NCI-H1092 treated with DMSO at 0.1 percent for 48 hours (cell line): ENCODE measurements at places on chromosomes 2 and 18.

- no peak for DNase-seq
Measured at GRCh38 chr2:232569541-232569940, 19.1 kb downstream of the EIF4E2 start.

DNA sequence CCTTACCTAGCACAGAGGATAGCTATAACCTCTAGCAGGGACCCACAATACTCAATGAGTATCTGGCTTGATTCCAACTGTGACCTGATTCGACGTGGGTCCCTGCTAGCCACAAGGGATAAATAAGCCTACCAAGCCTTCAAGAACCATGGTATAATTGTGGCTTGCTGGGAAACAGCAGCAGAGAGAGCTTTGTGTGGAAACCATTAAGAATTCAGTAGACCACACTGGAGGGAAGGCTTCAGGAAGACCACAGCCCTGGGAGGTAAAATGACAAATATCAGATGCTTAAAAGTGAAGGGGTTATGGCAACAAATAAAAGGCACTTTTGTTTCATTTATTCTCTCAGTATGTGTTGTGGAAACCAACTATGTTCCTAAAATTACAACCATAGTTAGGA, 82.6 kb upstream of the WIPF1 start:
- no peak for DNase-seq

DNA sequence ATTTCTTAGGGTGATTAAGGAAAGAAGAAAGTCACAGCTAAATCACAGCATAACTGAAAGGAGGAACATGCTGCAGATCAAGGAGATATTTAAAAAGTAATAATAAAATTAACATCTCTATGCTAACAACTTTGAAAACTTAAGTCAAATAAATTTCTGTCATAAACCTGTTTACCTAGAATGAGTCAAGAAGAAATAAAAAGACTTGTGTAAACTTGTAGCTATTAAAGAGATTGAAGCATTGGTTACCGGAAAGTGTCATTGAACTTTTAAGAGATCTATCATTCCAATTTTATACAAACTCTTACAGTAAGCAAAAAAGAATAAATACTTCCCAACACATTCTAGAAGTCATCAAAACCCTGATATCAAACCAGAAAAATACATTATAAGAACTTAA, 520.1 kb upstream of the SYT4 start:
- no peak for DNase-seq

GRCh38 chr2:20738772-20739171, 71.8 kb downstream of the GDF7 start:
- no peak for DNase-seq

- DNase-seq, result no peak
Measured at GRCh38 chr2:43139501-43139900, 86.9 kb downstream of the ZFP36L2 start.

- DNase-seq, result no peak
Measured at GRCh38 chr2:15363734-15364133, 197.4 kb downstream of the NBAS start.

DNA sequence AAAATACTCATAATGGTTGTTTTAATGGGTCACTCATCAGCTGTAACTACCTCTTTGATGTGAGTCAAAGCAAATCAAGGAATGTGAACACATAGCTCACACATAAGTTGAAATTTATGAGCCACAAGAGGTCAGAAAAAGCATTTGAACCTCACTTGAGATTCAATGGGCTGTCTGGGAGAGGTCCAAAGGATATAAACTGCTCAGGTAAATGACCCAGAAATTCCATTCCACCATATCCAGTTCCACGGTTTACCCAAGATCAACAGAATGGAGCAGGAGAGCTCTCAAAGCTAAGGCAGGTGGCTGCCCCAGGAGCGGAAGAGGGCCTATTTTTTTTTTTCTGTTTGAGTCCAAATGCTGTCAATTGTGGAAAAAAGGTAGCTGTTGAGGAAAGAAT, 464.1 kb downstream of the TNS1 start:
- no peak for DNase-seq

DNA sequence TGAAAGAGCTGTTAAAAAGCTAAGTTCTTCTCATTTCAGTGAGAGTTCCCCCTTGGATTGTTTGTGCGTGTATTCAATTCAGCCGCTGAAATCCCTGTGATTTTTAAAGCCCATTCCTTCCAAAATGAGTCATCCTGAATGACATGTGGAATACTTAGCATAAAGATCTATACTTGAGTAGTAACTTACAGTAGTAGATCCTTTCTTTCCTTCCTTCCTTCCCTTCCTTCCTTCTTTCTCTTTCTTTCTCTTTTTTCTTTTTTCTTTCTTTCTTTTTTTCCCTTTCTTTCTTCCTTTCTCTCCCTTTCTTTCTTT, 18.2 kb upstream of the SOX11 start:
- no peak for DNase-seq

DNA sequence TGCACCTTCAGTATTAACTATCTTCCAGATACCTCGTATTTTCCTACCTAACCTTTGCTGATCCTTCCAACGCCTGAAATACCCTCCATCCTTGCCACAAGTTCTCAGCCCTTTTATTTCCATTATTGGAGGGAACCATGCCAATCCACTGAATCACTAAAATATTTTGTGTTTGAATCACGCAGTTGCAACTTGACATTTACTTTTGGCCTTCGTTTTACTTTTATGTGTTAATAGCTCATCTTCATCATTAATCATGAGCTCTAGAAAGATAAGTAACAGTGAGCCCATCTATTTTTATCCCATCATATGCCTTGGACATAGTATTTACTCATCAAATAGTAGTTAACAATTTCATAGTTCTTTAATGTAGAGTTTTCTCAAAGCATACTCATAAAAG, 463.2 kb downstream of the THSD7B start:
- DNase-seq, result no peak

DNA sequence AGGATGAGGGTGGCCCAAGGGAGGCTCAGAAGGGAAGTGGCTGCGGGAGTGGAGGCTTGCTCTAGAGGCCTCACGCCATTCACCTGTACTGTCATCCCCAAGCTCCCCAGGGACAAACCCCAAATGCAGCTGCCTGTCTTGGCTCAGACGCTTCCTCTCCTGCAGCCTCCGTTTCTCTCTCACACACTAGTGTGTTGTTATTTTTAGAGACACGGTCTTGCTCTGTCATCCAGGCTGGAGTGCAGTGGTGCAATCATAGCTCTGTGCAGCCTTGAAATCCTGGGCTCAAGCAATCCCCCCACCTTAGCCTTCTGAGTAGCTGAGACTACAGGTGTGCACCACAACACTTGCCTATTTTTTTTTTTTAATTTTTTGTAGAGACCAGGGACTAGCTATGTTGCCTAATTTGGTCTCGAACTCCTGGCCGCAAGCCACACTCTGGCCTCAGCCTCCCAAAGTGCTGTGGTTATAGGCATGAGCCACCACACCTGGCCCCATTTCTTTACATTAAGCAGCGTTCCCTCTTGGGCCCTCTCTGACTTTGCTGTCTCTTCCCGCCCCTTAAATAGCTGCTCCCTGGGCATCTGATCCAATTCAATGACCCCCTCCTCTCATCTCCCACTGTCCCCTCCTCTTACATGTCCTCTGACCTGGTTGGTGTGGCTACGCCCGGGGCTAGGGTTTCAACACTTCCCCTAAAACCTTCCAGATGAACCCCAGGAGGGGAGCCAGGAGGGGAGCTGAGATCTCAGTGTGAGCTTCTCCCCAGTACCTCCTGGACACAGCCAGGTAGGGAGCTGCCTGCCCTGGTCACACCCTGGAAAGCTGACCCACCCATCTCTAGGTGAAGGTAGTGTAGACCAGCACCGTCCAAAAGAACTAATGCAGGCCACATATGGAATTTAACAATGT, 24.0 kb upstream of the LOXHD1 start:
- DNase-seq, result no peak

DNA sequence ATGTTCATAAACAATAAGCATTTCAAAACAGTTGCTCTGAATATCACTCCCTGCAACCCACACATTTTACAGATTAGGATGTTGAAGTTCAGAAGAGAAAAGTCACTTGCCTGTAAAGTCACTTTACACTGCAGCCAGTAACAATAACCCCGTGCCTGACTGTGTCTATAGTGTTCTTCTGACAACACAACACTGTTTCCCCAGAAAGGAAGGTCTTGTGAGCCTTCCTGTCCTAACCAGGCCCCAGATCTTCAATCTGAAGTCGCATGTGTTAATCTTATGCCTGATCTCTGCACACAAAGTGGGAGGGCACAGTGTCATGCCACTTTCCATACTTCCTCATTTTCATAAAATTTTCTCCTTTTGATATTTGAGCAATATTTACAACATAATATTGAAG, 120.2 kb downstream of the FEZ2 start:
- no peak for DNase-seq

- no peak for DNase-seq
Measured at GRCh38 chr2:126634273-126634861, 21.6 kb upstream of the GYPC start.

- DNase-seq, result no peak
Measured at GRCh38 chr2:188746727-188747126, 227.4 kb upstream of the COL3A1 start.

- DNase-seq, result no peak
Measured at GRCh38 chr2:147033044-147033443, 811.8 kb upstream of the ACVR2A start.

DNA sequence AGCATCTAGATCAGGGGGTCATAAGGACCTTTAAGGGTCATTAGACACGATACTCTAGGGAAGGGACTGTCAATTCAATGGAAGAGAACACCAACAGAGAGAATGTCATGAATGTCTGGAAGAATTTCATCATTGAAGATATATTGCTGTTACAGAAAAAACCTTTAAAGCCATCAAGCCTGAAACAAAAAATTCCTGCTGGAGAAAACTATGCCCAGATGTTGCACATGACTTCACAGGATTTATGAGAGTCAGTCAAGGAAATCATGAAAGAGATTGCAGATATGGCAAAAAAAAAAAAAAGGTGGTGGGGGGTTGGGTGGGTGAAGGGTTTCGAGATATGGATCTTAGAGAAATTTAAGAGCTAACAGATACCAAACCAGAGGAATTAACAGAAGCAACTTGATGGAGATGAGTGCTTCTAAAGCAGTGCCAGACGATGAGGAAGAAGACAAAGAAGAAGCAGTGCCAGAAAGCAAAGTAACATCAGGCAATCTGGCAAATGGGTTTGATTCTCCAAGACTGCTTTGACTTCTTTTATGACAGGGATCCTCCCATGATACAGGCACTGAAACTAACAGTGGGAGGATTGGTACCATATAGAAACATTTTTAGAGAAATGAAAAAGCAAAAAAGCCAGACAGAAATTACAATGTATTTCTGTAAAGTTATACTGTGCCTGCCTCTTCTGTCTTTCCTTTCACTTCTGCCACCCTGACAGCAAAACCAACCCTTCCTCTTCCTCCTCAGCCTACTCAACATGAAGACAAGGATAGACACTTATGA, 28.5 kb downstream of the MAP4K3 start:
- DNase-seq, result no peak

DNA sequence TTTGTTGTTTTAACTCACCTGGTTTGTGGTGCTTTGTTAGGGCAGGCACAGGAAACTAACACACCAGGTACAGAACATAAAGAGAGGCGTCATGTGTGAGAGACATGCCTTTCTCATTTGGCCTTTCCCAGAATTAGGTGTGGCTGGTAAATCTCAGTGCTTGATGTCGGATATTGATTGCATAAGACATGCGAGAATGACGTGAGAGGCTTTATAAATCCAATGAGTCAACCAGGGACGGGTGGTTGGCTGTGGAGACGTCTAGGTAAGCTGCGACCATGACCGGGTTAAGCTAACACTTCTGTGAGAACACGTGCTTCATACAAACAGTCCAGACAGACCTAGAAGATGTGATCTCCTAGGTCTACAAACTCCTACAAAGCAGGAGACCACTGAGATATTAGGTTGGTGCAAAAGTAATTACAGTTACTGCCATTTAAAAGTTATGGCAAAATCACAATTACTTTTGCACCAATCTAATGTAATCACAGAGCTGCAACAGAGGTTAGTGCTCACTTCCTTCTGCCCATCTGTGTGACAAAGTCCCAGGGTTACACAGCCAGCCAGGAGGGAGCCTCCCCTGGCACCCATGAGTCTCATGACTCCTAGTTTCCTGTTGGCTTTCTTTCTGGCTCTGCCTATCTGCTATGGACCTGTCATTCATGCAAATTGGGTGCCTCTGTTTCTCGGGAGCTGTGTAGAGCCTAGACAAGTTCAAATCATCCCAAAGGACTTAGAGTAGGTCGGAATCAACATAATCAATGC, 98.9 kb upstream of the ATP8B1 start:
- DNase-seq, result no peak

DNA sequence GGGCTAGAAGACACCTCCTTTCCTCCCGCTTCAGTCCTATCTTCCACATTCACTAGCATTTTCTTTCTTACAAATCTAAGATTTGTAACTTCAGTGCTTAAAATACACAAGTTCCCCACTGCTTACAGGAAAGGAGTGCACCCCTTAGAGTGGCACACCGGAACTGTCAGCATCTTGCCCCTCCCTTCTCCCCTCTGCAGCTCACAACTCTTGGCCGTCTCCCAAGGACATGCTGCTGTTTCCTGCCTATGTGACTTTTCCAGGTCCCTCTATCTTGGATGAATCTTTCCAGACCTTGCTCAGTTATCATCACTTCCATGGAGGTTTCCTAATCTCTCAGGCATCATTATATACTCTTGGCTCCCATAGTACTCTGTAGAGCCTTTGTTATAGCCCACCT, 334.8 kb downstream of the CELF4 start:
- DNase-seq, result no peak

DNA sequence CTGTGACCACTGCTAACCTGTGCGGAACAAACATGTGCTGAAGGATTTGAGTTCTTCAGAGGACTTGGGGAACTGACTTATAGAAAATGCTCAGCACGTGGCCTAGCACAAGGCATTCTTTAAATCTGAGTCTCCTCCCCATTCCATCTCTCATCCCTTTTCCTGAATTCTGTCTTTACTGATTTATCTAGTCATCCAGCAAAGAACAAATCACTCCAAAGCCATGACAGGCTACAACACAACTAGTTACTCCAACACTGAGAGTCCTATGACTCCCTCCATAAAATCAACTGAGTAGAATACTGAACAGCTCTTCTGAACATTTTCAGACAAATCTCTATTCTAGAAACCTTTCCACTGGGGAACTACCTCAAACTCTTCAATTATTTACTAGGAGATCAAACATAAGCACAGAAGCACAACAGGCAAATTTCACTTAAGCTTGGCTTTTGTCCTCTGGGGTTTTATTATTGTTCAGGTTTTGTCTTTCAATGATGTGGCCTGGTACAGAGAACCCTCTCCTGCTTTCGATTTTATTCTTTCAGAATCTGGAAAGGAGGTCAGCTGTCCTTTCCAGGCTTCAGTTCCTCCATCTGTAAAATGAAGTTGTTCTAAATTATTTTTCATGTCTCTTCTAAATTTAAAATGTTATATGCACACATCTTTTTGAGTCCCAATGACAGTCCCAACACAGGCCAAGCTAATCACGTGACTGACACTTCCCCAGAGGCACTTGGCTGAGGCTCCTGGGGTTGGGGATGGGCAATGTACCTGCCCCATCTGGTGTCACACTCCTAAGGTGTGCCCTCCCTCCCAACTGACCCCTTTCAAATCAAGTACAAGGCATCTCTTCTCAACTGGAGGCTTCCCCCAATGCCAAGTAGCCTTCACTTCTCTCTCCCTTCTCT, 31.8 kb downstream of the RNU4ATAC start:
- no peak for DNase-seq

GRCh38 chr2:45804987-45805755, 153.7 kb downstream of the PRKCE start:
- no peak for DNase-seq
